ENCODE measurements at places on chromosomes 11 and 22.

- no peak for DNase-seq
Measured at GRCh38 chr11:64482588-64482987, 108.4 kb upstream of the SLC22A12 start.

DNA sequence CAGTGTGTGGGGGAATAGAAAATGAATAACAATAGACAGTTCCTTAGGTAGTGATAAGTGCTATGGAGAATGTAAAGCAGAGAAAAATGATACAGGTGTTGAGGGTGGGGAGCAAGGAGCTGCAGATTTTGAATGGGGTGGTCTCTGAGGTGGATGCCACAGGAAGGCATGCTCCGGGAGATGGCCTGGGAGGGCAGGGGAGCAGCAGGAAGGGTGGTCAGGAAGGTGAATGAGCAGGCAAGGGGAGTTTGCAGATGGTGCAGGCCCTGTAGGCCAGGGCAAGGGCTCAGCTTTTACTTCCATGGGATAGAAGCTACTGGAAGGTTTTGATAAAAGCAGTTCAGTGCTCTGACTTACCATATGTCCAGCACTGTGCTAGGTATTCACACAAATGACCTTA is 44.8 kb downstream of the FDX1 start:
- DNase-seq = no peak

DNA sequence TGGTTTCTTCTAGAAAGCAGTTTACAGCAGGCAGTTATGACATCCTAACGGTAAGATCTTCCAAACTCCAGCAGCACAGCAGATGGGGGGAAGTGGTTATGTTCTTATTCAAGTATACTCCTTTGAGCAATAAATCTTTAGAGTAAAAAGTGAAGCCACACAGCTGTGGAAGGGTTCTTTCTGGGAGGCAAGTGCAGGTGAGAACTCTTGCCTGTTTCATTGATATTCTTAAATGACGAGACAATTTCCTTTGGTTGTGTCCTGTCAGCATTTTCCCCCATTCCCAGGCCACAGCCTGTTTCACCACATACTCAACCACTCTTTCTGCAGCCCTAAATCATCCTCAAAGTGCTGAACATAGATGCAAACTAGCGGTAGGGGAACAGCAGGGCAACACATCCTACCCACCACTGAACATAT is 207.3 kb upstream of the MTNR1B start:
- no peak for DNase-seq

DNA sequence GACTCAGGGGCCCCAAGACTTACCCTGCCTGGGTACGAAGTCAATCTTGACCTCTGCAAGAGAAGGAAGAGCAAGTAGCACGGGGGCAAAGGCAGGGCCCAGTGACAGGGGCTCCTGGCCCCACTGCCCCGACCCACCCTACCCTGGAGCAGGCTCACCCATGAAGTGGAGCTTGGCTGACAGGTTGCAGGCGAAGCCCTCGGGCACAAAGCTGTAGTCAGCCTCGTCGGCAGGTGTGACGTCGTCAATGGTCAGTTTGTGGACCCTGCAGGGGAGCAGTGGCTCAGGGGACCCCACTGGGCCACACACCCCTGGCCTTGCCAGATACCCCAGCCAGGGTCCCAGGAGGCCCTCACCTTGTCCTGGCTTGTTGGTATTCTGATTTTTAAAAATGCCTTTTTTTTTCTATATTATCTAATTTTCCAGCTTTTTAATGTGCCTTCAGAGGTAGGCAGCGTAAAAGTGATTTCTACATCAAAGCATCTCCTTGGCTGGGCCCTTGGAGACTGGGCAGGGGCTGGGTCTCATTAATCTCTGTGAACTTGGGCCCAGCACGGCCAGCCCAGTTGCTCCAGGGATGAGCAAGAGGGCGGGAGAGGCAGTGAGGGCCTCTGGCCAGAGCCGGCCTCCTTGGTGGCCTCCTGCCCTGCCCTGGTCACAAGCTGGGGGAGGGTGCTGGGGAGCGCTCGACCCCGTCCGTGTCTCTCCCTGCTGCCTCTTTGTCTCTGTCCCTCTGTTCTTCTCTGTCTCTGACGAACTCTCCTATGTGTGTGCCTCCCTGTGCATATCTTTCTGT is 11.3 kb downstream of the MYBPC3 start:
- no peak for DNase-seq

DNA sequence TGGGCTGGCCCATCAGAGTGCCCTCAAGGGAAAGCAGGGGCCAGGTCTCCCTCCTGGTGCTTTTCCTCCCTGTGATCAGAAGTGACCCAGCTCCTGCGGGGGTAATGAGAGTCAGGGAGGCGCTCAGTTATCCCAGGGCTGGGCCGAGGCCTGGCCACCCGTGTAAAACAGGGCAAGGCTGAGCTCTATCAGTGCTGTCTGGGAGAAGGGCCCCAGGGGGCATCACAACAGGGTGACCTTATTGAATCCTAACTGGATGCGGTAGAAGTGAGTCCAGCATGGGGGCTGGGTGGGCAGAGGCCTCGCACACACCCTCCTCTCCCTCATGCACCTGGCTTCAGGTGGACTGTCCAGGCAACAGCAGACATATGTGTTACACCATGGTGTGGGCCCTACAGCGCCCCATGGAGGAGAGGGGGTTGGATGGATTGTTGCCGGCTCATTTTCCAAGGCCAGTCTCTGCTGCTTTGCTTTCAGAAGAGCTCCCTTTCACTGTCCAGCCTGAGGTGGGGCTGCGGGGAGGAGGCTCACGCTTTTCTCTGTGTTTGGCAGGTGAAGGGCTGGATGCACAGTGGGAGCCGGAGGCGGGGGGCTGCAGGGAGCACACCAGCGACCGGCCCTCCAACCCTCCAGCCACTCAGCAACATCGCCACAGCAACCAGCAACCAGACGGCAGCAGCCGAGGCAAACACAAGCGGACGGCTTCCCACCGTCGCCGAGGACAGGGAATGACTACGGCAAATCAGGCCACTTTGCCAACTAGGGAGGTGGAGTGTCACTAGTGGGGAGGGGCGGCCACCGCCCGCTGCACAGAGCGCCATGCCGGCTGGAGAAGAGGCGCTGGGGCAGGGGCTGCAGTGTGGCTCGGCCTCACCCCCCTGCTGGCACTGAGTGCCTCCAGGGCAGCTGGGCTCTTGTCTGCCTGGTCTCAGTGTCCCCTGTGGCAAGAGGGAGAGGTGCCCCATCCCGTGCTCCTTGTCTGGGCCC is 24.7 kb downstream of the GNAZ start:
- no peak for DNase-seq

DNA sequence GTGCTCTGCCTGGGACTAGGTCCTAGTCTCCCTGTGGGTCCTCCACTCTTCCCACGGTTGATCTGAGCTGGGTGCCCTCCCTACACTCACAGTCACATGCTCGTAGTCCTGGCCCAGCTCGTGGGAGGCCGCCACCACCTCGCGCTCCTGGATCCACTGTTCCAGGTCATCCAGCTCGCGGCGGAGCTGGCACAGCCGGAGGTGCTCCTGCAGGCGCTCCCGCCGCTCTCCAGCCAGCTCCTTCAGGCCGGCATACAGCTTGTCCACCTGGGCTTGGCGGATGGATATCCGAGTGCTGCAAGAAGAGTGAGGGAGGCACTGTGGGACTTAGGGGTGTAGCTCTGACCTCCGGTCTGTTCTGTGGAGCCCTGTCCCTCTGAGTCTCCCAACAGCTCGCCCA is 14.8 kb upstream of the RBM4B start:
- DNase-seq = no peak

- DNase-seq = no peak
Measured at GRCh38 chr11:129709801-129710398, 105.7 kb upstream of the TMEM45B start.

GRCh38 chr22:48760481-48761390 is 1066.9 kb downstream of the BRD1 start:
- DNase-seq = no peak

DNA sequence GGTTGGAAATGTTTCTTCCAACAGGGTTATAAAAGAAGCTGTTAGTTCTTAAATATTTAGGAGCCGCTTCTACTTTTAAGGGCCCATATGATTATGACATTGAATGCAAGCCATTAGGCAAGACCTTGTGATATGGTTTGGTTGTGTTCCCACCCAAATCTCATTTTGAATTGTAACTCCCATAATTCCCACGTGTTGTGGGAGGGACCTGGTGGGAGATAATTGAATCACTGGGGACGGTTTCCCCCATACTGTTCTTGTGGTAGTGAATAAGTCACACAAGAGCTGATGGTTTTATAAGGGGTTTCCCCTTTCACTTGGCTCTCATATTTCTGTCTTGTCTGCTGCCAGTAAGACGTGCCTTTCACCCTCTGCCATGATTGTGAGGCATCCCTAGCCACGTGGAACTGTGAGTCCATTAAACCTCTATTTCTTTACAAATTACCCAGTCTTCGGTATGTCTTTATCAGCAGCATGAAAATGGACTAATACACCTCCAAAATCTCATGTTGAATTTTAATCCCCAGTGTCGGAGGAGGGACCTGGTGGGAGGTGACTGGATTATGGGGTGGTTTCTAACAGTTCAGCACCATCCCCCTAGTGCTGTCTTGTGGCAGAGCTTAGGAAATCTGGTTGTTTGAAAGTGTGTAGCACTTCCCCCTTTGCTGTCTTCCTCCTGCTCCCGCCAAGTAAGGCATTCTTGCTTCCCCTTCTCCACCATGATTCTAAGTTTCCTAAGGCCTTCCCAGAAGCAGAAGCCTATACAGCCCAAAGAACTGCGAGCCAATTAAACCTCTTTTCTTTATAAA is 4.3 kb downstream of the CD59 start:
- peak; percentile 26 for DNase-seq

DNA sequence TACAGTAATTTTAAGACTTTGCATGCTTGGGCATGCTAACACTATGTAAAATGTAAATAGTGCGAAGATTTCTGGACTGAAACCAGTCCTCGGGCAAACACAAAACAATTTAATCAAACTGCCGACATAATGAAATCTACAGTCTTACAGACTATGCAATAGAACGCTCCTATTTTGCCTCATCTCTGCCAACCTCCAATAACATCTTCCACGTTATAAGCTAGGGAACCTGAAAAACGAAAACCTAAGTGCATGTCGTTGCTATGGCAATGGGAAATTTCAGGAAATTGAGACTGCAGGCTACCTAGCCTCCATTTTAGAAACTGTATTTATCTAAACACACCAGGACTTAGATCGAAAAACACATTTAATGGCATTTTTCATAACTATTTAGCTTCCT is 1.1 kb downstream of the CSTF3 start:
- DNase-seq = no peak

GRCh38 chr11:60193687-60194433 is 11.0 kb upstream of the MS4A6A start:
- DNase-seq = peak; percentile 60

GRCh38 chr11:119745112-119745511 is 16.1 kb upstream of the NECTIN1 start:
- DNase-seq = no peak

DNA sequence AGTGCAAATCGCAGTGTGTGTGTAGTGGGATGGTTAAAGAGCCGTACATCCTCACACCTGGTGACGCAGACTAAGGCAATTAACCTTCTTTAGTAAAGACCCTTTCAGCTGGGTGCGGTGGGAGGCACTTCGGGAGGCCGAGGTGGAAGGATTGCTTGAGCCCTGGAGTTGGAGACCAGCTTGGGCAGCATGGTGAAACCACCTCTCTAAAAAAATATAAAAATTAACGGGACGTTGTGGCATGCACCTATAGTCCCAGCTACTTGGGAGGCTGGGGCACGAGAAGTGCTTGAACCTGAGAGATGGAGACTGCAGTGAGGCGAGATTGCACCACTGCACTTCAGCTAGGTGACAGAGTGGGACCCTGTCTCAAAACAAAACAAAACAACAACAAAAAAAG is 31.5 kb downstream of the ZBTB16 start:
- no peak for DNase-seq

DNA sequence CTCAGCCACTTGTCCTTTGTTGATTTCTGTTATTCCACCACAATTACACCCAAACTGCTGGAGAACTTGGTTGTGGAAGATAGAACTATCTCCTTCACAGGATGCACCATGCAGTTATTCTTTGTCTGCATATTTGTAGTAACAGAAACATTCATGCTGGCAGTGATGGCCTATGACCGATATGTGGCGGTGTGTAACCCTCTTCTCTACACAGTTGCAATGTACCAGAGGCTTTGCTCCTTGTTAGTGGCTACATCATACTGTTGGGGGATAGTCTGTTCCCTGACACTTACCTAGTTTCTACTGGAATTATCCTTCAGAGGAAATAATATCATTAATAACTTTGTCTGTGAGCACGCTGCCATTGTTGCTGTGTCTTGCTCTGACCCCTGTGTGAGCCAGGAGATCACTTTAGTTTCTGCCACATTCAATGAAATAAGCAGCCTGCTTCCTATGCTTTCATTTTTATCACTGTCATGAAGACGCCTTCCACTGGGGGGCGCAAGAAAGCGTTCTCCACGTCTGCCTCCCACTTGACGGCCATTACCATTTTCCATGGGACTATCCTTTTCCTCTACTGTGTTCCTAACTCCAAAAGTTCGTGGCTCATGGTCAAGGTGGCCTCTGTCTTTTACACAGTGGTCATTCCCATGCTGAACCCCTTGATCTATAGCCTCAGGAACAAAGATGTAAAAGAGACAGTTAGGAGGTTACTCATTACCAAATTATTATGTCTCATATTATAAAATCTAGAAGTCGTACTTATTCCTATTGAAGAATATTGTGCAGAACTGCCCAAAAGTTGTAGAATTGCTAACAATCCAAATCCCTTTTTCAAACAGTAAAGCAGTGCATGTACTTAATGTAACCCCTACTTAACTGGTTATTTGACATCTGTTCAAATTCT is 53.2 kb downstream of the OR4C6 start:
- DNase-seq = no peak

DNA sequence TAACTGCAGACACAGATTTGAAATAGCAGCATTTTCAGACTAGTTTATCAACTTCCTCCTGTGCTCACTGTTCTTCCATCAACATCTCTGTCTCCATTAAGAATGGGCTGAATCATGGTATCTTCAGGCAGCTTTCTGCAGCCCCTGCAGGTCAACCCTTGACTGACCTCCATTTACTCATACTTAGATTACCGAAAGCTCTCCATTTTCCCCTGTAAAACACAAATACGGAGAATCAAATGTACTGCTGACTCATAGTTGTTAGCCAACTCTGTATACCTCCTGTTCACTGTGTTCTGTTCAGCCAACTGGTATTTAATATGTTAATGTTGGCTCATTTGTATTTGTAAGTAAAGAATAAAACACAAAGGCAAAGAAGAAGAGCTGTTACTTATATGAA is 364.0 kb downstream of the CASP12 start:
- no peak for DNase-seq

DNA sequence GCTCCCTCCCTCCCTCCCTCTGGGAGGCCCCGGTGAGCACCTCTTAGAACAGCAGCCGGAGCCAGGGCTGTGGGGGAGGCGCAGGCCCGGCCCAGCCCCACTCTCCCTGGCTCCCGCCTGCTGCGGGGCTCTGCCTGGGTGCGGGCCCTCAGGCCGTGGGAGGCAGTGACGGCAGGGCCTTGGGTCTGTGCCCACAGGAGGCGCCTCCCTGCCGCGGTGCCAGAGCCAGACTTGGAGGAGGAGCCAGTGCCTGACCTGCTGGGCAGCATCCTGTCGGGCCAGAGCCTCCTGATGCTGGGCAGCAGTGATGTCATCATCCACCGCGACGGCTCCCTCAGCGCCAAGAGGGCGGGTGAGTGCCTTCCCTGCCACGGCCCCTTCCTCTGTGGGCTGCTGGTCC is 9.5 kb downstream of the IRF7 start:
- DNase-seq = no peak

All from stimulated activated CD4-positive, alpha-beta T cell treated with anti-CD3 and anti-CD28 coated beads, TNF-alpha, amount 100 ng/mL, for 48 hours (primary cell).